ENCODE measurements at places on chromosomes 1 and 21.
A peak's percentile ranks its signal among the peaks of the same experiment; 100 is the strongest.

- DNase-seq, result peak; percentile 37
These were observed 9.8 kb downstream of the TNFRSF18 start for GRCh38 chr1:1196431-1197187.

DNA sequence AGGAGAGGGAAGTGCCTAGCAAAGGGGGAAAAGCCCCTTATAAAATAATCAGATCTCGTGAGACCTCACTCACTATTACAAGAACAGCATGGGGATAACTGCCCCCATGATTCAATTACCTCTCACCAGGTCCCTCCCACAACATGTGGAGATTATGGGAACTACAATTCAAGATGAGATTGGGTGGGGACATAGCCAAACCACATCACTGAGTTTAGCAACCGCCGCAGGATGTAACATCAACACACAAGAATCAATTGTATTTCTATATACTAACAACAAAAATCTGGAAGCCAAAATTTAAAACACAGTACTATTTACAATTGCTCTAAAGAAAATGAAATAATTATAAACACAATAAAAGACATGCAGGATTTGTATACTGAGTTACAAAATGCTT is 21.9 kb downstream of the DIRAS3 start:
- DNase-seq, result no peak

GRCh38 chr1:15736038-15736891 is at the start of gene SLC25A34:
Gene SLC25A34 (plus strand): TSS chr1:15736258. CDS start chr1:15736486, 228 bp downstream.
- DNase-seq, result peak; percentile 89

GRCh38 chr1:231679109-231679508 is 52.5 kb downstream of the DISC1 start:
- DNase-seq, result no peak

DNA sequence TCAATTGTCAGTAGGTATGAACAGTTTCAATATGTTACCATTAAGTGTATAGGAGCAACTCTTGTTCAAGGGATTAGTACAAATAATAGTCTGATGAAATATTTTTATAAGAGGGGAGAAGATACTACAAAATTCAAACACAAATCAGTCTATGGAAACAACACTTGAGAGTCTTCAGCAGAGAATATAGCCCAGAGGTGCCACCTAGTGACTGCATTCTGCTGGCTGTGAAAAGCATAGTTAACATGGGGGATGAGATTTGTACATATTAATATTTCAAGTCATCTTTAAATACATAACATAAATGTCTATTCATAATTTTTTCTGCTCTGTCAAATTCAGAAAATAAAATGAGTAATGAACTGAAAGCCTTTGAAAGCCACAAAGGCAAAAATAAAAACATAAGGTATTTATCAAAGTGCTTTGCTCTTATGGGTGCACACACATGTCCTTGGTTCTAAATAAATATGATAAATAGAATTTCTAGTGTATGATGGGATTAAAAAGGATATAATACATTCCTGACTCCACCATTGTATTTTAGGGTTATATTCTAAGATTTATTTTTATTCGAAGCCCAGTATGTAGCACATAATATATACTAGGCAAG is 440.9 kb upstream of the ZRANB2 start:
- DNase-seq, result peak; percentile 16

- DNase-seq, result peak; percentile 78
These were observed 64.6 kb downstream of the UBIAD1 start for GRCh38 chr1:11337580-11338073.

GRCh38 chr1:18037651-18038050 is 69.9 kb upstream of the IGSF21 start:
- no peak for DNase-seq

DNA sequence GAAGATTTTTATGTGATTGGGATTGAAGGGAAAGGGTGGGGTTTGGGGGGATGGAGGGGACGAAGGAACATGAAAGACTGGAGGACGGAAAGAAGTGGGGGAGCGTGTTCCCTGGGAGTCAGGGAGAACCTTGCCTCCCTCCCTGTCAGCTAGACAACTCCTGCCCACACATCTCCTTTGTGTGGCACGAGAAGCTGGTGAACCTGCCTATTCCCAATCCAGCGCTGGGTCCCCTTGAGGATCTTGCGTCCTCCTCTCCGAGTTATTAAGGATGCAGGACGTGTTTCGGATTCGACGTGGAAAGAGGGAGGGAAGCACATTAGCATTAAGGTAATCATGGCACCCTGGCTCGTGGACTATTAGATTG is 1.4 kb downstream of the LRRC7 start:
- no peak for DNase-seq

DNA sequence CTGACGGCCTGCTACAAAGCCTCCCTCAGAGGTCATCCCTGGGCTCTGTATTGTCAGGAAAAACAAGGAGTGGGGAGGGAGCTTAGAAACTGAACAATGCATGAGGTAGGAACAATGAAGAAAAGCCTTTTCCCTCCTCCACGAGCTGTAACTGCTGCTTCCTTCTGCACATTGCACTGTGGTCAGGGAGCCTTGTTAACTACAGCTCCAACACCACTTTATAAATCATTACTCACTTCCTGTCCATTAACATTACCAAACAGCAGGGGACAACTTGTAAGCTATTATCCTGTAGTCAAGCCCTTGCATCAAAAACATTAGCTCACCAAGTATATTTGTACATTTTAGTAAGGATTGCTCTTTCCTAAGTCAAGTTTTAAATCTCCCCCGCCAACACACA is 336.0 kb upstream of the NR5A2 start:
- no peak for DNase-seq

DNA sequence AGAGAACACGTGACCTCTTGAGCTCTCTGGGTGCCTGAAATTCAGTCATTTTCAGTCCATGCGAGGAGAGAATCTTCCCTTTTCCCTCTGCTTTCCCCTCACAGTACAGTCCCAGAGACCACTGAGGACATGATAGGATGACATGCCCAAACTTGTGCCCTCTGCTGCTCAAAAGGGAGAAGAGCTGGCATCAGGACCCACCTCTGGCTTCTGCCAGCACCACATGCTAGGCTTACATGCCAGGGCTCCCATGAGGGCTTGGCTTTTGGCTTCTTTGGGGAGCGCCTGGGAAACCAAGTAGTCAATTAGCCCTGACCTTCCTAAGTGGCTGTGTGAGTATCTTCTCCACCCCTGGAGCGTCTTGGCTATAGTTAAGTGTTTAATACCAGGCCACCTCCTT is 13.8 kb upstream of the KCNQ4 start:
- DNase-seq, result no peak

DNA sequence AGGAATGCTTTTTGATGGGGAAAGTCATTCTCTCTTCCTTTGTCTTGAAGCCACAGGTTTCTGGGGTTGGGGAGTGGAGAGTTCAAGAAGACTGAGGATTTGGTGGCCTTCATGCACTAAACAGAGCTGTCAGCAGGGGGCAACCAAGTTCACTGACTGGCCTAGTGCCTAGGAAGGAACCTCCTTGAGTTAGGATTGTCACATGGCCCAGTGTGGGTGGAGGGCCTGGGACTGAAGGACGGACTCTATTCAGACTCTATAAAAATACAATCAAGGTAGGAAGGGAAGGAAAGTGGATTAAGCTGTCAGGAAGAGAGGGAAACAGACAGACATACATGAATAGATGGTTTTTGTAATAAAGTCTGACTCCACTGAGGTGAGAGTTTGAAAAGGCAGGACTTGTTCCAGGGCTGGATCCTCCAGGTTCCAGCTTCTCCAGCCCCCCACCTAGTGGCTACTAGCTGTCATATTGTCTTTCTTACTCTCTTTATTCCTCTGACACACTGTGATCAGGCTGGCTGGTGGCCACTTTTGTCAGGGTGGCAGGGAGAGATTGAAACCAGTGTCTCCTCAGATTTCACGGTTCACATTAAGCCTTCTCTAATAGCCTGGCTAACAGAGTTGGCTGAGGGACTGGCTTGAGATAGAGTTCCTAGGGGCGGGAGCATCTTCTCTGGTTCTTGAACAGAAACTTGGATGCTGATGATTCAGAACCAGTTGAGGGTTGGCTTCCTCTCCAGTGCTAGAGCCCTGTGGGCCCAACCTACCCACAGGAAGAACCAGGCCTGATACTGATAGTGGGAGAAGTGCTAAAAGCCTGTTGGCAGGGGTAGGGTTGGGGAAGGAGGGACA is 4.1 kb upstream of the SH3BGRL3 start:
- DNase-seq, result peak; percentile 91

DNA sequence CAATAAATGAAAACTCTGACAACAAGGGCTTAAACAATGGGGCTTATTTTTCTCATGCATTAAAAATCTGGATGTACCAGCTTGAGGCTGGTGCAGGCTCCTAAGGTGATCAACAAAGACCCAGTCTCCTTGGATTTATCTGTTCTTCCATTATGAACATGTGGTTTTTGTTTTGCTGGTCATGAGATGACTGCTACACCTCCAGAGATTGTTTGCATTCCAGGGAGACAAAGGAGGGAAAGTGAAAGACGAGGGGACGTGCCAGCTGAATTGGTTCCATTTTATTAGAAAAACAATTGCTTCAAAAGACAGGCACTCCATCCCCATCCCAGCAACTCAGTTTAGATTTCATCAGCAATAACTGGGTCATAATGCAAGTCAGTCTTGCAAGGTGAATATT is 90.9 kb upstream of the KCNK1 start:
- no peak for DNase-seq

- DNase-seq, result no peak
These were observed 3.7 kb downstream of the IGSF3 start for GRCh38 chr1:116663821-116664220.

- no peak for DNase-seq
These were observed 9.3 kb upstream of the DHRS3 start for GRCh38 chr1:12627296-12627695.

- DNase-seq, result peak; percentile 76
These were observed 74.1 kb downstream of the XCL2 start for GRCh38 chr1:168469690-168470089.

DNA sequence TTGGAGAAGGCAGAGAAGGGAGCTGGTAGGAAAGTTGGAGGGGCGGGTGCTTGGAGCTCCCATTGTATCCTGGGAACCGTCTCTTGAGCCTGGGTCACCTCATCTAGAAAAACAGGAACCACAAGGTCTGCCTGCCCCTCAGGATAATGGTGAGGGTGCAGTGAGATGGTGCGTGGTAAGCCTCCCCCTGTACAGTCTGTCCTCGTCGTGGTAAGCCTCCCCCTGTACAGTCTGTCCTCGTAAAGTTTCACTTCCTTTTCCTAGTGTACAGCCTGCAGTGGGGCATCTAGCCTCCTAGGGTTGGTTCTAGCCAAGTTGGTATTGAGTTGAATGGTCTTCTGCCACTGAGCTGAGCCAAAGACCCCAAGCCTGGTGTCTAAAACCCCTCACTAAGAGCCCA is 66.5 kb upstream of the IGSF21 start:
- DNase-seq, result no peak

DNA sequence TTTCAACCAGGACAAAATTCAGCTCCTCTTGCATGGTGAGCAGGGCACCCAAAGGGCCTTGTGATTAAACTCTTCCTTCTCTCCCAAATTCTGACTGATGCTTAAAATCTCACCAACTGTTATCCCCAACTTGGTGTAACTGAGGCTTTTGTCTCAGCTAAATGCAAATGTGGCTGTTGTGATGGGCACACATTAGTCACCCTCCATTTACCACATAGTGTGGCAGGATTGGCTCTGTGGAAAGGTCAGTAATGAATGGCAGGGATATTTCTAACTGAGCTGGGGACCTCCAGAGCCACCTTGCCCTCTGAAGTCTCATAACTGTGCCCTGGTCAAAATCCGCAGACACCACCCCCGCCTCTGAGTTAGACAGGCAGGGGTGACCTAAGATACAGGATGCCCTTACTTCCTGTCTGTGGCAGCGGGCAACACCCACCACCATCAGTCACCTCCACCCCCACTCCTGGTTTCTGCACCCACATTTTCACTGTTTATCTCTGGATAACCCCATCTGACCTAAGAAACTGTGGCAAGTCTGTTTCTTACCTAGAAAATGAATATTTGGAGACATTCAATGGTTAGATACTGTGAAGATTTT is 25.4 kb upstream of the RGS16 start:
- DNase-seq, result no peak

GRCh38 chr1:29633771-29634170 is 397.4 kb downstream of the PTPRU start:
- no peak for DNase-seq

DNA sequence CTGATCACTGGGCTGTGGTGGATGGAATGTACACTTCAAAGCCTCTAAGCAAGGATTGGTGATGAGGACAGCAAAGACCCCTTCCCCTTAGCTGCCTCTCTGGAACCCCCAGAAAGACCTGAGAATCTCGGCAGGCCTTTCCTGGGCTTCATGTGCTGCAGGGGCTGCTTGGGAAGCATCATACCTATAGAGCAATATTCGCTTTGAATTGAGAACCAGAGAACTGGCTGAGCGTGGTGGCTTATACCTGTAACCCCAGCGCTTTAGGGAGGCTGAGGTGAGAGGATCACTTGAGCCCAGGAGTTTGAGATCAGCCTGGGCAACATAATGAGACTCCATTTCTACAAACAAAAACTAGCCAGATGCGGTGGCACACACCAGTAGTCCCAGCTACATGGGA is 22.0 kb downstream of the CSF1 start:
- DNase-seq, result no peak

- DNase-seq, result peak; percentile 79
These were observed 1.5 kb upstream of the COX20 start for GRCh38 chr1:244833734-244834542.

DNA sequence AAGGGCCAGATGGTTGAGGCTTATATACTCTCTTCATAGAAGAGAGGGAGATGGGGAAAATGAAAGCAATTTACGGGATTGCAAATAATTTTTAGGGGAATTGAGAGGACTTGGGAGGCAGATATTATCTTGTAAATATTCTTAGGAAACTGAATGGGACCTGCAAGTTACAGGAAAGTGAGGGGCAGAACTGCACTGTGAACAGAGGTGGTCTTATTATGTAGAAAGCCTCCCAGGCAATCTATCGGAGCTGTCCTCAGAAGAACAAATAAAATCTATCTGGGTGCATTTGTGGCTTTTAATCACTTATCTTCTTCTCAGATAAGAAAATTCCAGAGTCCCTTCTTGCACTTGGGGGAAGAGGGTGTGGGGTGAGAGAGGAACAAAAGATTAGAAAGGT is 223.5 kb downstream of the RHOU start:
- DNase-seq, result no peak

GRCh38 chr1:243264717-243265116 is 8.9 kb downstream of the SDCCAG8 start:
- no peak for DNase-seq

DNA sequence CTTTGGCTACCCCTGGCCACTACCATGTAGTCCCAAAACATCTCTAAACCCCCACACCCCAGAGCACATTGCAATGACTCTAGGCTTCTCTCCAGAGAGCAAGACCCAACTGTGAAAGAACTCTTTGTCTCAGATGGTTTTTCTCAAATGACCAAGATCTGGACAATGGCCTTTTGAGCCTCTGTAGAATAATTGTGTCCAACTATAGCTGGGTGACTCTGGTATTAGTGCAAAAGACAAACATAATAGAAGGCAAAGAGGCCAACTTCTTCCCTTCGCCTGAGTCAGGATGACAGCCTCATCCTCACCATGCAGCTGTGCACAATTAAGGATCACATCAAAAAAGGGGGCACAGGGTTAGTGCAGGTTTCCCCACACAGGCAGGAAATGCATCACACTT is 139.6 kb downstream of the BRINP2 start:
- no peak for DNase-seq

Data from right cardiac atrium (tissue), 5 donors.